ENCODE measurements at places on chromosomes 4 and X.
A peak's percentile ranks its signal among the peaks of the same experiment; 100 is the strongest.

- DNase-seq: no peak
Observed at GRCh38 chrX:68789966-68790365, 38.9 kb upstream of the EFNB1 start.

- no peak for DNase-seq
Observed at GRCh38 chr4:181200076-181200475, 1043.1 kb upstream of the TENM3 start.

DNA sequence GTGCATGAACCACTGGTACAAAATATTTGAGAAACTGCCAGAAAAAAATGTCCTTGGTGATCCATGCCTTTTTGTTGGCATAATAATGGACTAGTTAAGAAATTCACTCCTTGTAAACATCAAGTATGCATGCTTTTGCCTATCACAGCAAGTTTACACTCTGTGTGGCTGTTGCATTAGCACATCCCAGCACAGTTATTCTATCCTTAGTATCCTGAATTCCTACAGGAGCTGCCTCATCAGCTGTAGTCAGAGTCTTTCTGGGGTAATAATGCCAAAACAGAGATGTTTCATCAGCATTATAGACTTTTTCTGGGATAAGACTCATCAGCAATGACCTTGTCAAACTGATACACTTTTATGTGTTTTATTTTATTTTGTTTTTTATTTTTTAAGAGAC lies 82.8 kb downstream of the CHIC2 start:
- DNase-seq: no peak

DNA sequence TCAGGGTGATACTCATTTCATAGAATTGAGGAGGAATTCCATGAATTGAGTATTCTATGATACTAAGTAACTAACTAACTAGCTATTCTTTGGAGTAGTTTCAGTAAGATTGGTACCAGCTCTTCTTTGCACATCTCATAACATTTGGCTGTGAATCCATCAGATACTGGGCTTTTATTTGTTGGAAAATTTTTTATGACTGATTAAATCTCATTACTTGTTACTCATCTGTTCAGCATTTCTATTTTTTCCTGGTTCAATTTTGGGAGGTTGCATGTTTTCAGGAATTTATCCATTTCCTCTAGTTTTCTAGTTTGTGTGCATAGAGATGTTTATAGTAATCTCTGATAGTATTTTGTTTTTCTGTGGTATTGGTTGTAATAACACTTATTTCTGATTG lies 70.8 kb upstream of the FREM3 start:
- DNase-seq: no peak

GRCh38 chr4:106269711-106270110 lies 46.3 kb downstream of the TBCK start:
- no peak for DNase-seq

DNA sequence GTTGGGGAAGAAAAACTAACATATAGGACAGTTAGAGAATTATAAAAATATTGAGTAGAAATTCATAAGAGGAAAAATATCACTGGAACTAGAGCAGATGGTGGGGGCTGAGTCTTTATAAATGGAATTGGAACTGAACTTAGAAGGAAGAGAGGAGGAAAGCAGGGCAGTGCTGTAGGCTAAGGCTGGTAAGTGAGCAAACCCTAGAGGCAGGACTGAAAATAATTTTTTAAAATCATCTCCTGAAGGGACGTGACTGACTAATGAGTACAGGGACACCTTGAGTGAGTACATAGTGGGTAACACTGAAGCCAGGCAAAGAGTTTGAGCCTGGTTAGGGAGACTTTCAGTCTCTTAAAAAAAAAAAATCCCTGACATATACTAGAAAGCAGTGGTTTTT lies 63.3 kb downstream of the GALNT7 start:
- DNase-seq: no peak

- no peak for DNase-seq
Observed at GRCh38 chrX:1598876-1599790, 7.7 kb downstream of the AKAP17A start.

- DNase-seq: peak; percentile 8
Observed at GRCh38 chr4:6548201-6548881, 26.6 kb upstream of the MAN2B2 start.

GRCh38 chr4:5051278-5052203 lies at the start of gene STK32B:
TSS of gene STK32B (plus strand) at chr4:5051480.
- DNase-seq: peak; percentile 14

GRCh38 chrX:71198066-71198465 lies 25.0 kb upstream of the GJB1 start:
- DNase-seq: no peak

GRCh38 chr4:112296949-112297880 lies at the start of gene ALPK1:
TSS of gene ALPK1 (plus strand) at chr4:112297369.
- DNase-seq: no peak

DNA sequence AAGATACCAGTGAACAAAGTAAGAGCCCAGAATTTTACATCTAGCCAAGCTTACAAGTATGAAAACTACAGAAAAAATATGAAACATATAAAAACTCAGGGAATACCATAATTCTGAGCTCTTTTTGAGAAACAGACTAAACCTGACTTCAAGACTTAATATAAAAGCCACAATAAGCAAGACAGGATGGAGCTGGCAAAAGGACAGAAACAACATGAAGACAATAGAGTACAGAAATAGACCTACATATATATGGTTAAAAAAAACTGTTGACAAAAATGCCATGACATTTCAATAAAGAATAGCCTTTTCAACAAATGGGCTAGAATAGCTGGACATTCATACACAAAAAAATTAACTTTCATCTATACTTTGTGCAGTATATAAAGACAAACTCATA lies 49.4 kb downstream of the UBA6 start:
- DNase-seq: no peak

DNA sequence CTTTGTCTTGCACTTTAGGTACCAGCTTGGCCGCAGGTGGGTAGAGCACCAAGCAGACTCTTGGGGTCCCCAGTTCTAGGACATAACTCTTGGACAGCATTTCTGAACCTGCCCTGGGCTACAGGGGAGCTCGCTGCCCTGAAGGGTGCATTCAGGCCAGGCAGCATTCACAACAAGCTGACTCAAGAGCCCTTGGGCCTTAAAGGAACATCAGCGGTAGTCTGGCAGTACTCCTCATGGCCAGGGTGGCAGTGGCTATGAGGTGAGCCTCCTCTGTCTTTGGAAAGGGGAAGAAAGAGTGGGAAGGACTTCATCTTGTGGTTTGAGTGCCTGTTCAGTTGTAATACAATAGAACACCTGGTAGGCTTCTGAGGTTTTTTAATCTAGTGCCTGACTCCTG lies 24.8 kb upstream of the SMARCA5 start:
- no peak for DNase-seq

GRCh38 chrX:49842621-49843020 lies 13.5 kb downstream of the PAGE4 start:
- no peak for DNase-seq

- no peak for DNase-seq
Observed at GRCh38 chr4:110904435-110905065, 281.7 kb upstream of the PITX2 start.

- no peak for DNase-seq
Observed at GRCh38 chr4:156676116-156676851, 295.3 kb downstream of the PDGFC start.

GRCh38 chr4:132344924-132345828 lies 803.9 kb upstream of the PCDH10 start:
- DNase-seq: no peak

- no peak for DNase-seq
Observed at GRCh38 chr4:173528378-173529321, 1.4 kb downstream of the HAND2 start.

GRCh38 chrX:153449368-153450113 lies 3.7 kb upstream of the TREX2 start:
- no peak for DNase-seq

DNA sequence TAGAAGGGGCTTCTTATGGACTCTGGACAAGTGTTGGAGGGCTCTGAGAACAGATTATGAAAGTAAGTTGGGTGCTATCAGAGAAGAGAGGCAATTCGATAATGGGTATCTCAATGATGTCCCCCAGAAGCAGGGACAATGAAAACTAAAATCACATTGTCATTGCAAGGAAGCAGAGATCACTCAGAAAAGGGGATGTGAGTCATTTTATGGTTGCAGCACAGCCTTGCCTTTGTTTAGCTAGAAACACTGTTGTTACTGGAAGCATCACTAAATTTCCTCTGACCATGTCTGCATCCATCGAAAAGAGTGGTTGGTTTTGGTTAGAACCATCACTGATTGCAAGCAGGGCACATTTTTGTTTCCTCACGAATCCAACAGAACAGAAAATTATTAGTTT lies 246.8 kb upstream of the NWD2 start:
- DNase-seq: no peak

- DNase-seq: no peak
Observed at GRCh38 chr4:1415681-1415981, 9.4 kb upstream of the NKX1-1 start.

- DNase-seq: no peak
Observed at GRCh38 chrX:19660604-19661255, 145.4 kb upstream of the MAP3K15 start.

DNA sequence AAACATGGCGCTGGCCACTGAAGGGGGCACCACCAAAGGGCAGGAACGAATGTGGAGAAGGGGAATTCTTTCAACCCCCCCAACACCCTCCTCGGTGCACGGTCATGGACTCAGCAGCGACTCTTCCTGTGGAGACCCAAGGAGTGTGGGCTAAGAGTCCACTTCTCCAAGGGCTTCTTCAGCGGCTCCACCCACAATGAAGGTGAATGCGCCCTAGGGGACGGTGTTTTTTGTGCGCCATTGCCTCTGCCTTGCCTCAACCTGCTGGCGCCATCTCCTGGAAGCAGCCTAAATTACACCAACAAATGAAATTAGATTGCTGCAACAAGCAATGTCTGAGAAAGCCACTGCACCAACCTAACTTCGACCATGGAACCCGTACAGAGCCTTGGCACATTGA lies 169.2 kb upstream of the MAGEB18 start:
- peak; percentile 2 for DNase-seq

GRCh38 chrX:39175418-39176057 lies 374.3 kb downstream of the MID1IP1 start:
- DNase-seq: no peak

- no peak for DNase-seq
Observed at GRCh38 chr4:76607846-76608245, 172.8 kb downstream of the SHROOM3 start.

- DNase-seq: no peak
Observed at GRCh38 chr4:40718586-40718985, 31.2 kb upstream of the NSUN7 start.

- DNase-seq: no peak
Observed at GRCh38 chr4:129531253-129531652, 435.3 kb downstream of the C4orf33 start.

DNA sequence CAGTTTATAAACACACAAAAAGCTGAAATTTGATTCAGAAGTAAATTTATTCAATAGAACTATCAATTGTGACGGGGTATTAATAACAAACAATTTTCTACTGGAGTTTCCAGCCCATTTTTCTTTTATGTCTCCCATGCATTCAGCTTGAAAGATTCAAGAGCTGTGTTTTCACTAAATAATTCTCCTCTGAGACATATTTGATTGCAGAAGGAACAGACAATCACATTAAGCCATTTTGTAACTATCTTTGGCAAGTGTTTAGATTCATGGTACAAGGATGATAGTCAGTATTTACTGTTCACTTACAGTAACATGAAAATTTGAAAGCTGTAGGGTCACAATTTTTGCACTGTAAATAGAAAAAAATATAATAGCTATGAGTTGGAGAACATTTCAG lies 198.4 kb upstream of the TACR3 start:
- DNase-seq: no peak
